NCI-H1417 (cell line): ENCODE measurements at places on chromosomes 6 and 20.
A peak's percentile ranks its signal among the peaks of the same experiment; 100 is the strongest.

- DNase-seq: no peak
Measured at GRCh38 chr20:10474606-10475184, 39.6 kb downstream of the SLX4IP start.

DNA sequence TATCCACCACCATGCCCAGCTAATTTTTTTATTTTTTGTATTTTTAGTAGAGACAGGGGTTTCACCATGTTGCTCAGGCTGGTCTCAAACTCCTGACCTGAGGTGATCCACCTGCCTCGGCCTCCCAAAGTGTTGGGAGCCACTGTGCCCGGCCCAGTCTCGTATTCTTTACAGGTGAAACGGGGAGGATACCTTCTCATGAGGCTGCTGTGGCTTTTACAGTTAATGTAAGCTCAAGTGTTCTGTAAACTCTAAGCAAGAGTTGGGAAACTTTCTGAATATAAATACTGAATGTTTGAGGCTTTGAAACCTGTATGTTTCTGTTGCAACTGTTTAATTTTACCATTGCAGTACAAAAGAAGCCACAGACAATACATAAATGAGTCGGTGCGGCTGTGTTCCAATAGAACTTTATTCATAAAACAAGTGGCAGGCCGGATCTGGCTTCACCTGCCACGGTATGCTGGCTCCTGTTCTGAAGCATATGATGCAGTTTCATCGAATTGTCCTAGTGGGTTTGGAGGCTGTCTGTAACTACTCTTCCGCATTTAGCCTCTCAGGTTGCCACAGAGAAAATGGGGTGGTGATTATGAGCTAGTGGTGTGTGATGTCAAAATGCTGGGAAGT is 192.5 kb upstream of the ZFP64 start:
- DNase-seq: no peak

- DNase-seq: peak; percentile 19
Measured at GRCh38 chr6:153511896-153512496, 380.9 kb upstream of the RGS17 start.

DNA sequence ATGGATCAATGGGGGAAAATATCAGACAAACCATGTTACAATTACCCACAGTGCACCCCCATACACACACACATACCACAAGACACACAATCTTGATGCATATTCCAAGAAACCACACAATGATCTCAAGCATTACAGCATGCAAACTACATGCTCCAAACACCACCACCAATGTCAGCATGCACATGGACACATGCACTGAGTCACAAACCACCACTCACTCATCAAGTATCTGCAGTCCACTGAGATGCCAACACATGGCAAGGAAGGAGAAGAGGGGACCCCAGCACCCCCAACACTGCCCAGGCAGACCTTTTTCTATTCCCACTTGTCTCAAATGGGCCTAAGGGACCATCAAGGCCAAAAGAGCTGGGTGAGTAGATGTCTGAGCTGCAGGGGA is 91.6 kb downstream of the PREX1 start:
- DNase-seq: no peak

DNA sequence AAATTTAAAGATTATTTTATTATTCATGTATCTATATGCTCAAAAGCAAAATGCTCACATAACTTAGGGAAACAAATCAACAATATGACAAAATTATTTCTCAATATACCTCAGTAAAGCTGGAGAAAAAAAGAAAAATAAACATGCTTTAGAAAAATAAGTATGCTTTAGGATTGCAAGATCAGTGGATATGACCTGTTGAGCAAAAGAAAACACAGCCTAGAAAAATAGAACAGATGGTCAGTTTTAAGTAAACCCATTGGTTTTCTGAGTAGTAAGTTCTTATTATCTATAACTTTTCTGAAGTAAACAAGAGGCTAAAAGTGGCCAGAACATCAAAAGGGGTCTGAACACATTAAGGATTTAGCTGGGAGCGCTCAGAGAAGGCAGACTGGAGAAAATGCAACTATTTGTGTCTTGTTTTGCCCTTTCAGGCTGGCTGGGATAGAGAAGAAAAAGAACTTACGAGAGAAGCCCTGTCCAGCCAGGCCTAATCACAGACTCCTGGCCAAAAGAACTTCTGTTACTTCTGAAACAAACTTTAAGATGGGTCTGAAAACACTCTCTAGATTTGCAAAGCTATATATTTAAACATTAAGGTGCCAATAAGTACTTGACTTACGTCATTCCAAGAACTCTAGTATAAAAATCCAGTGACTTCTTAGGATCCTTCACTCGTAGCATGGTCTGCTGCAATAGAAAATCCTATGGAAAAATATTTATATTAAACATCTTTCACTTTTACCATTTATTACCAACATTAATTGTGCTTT is 16.5 kb downstream of the GLO1 start:
- no peak for DNase-seq

DNA sequence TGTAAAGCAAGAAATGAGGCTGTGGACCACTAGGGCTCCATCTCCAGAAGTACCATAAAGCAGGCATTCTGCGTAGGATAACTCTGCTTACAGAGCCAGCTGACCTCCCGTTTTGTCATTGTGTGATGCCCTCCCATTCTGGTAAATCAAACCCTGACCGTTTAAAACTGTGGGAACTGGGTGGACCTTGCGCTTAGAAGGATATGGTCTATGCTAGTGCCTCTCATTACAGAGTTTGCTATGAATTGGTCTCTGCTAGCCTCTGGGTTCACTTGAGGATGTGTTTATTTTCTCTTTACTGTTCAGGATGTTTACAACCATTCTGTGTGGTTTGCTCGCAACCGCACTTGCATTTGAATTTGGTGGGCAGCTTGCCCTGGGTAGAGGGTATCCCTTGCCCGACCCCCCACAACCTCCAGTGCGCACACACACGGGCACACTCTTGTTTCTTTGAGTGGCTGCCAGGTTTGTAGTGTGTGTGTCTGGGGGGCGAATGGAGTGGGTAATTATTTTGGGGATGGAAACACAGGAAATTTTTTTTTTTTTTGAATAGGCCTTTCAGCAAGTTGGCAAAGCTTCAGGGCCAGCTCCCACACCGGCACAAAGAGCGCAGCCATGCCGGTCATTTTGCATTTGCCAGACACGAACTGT is 198.3 kb downstream of the JARID2 start:
- no peak for DNase-seq
